ENCODE measurements at places on chromosomes 13 and 19.
A peak's percentile ranks its signal among the peaks of the same experiment; 100 is the strongest.

GRCh38 chr19:6610934-6611852, 20.2 kb upstream of the CD70 start:
- DNase-seq, result no peak

GRCh38 chr13:32761472-32761871, 175.2 kb downstream of the PDS5B start:
- DNase-seq, result no peak

DNA sequence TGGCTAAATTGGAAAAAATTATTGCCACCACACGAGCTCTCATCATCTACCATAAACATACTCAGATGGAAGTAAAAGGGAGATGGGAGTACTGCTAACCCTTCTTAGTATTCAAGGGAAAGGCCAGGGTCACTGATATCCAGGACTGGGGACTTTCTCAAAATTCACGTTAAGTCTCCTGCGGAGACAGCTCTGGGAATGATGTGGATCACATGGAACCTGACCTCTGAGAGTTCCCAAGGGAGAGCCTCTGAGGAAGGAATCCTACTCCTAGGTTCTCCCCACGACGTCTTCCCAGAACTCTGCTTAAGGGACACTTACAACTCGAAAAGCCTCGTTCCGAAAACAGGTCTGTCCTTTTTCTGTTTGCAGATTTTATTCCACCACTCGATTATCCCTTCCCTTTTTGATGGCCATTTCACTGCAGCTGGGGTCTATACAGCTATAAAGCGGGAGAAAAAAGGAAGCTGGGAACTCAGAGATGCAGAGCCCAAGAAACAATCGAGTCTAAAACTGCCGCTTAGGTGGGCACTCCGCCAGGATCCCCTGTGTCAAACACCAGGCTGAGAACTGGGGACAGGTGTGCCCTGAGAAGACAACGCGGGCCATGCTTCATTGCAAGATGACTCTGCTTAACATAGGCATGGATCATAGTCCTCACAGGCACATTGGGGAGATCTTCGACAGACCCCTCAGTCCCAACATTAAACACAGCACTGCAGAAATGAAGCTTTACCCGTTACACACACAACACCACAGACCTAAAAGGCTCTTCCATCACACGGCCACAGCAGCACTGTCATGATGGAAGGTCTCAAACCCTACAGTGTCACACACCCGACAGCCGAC, 823 bp upstream of the ZNF567 start:
- DNase-seq, result no peak

DNA sequence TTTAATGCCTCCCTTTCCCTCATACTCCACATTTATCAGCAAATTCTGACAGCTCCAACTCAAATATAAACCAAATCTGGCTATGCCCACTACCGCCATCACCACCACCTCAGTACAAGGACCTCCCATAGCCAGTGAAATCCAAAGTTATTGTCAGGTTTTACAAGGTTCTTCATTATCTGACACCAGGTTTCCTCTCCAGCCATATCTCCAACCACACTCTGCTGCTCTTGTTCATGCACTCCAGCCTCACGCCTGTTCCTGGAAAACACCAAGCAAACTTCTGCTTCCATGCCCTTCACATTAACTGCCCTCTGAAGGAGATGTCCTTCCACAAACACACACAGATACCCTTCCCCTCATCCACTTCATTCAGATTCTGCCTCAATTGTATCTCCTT, 102.2 kb upstream of the MIR17HG start:
- DNase-seq, result no peak

- DNase-seq, result no peak
Measured at GRCh38 chr19:33093420-33094210, 12.6 kb downstream of the GPATCH1 start.

GRCh38 chr13:67133476-67133875, 96.7 kb downstream of the PCDH9 start:
- no peak for DNase-seq

DNA sequence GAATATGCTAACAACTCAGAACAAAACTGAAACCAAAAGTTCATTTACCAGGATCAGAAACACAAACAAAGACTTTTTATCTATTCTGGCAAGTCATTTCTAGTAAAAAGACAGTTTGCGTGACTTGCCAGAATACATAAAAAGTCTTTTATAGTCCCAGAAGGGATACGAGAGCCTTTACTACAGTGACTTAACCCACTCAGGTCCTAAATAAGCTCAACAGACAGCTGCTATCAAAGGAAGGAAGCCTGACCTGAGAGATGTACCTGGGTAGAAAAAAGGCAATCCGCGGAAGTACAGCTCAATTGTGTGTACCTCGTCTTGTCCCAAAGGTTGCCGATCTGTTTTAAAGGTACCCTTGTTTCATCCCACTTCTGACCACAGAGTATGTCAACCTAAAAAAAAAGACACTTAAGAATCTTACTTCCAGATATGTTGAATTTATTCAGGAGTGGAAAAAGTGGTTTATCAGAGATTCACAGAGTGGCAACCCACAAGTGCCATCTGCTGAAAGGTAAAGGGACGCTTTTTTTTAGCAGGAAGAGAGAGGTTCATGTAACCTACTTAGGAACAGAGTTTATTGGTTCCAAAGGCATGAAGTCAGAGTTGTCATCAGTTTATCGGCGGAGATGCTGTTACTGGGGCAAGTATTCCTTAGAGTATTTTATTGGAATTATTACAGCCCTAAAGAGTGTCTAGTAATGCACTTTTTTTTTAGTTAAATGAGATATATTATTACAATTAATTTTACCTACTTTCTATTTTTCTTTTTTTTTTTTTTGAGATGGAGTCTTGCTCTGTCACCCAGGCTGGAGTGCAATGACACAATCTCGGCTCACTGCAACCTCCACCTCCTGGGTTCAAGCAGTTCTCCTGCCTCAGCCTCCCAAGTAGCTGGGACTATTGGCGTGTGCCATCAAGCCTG, 69.7 kb upstream of the C1QTNF9B start:
- DNase-seq, result no peak

DNA sequence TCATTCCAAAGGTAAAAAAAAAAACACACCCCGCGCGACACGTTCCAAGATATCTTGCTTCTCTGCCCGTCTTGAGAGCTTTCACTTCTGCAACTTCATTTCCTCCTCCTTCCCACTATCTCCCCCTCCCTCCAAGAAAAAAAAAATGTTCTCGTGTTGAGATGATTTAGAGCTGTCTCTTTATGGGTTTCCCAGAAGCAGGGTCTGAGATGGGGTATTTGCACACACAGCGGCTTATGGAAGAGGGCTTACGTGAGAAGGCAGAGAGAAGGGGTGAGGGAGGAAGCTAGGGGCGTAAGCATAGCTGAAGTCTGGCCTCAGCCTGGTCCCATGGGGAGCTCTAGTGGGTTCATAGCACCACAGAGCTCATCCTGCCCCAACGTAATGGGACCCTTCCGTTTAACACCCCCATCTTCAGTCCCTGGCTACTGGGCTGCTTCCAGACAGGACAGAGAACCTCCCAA, 31.3 kb upstream of the USE1 start:
- peak; percentile 44 for DNase-seq

GRCh38 chr13:63184693-63185092, 1769.0 kb upstream of the PCDH20 start:
- no peak for DNase-seq

DNA sequence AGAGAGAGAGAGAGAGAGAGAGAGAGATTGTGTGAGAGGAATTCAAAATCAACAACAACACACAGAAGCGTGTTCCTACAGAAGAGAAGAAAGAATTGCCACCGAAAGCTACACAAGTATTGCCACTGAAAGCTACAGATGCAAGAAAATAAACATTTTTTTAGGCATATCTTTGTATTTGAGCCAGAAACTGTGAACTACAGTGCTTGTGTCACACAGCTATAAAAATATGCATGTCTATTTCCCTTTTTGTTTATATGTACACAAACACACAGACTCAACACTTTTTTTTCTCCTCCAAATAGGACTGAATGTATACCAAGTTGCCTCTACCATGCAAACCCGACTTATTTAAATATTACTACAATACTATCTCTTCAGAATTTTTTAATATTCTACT, 290.4 kb downstream of the SLITRK5 start:
- DNase-seq, result no peak

GRCh38 chr13:40819797-40820315, 30.4 kb downstream of the SLC25A15 start:
- DNase-seq, result no peak

DNA sequence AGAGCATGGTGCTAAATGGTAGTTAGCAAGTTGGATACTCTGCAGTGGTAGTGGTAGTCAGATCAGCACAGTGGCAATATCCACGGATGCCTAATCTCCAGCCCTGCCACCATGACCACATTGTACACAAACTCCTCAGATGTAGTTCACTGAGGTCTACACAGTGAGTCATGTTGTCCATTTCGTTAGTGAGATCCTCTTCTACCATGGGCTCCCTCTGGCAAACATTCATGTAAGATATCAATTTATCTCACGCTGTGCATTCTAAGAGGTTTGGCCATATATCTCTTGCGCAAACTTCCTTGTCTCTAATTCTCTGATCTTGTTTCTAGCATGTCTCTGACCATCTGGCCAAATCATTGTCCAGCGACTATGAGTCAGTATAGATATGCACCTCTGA, 58.2 kb downstream of the POLR1D start:
- no peak for DNase-seq

GRCh38 chr19:16036397-16036925, 39.8 kb upstream of the TPM4 start:
- DNase-seq, result no peak

- no peak for DNase-seq
Measured at GRCh38 chr19:31502536-31503170, 153.4 kb upstream of the TSHZ3 start.

GRCh38 chr13:86298725-86299124, 499.5 kb upstream of the SLITRK6 start:
- no peak for DNase-seq

- DNase-seq, result no peak
Measured at GRCh38 chr19:3253270-3253669, 28.8 kb downstream of the CELF5 start.

- no peak for DNase-seq
Measured at GRCh38 chr13:73877399-73877798, 256.8 kb downstream of the KLF12 start.

GRCh38 chr13:112885782-112886268, 83.2 kb upstream of the MCF2L start:
- no peak for DNase-seq

- DNase-seq, result no peak
Measured at GRCh38 chr13:41960211-41960636, 685 bp downstream of the VWA8 start.

- DNase-seq, result no peak
Measured at GRCh38 chr19:14674764-14675163, at the start of gene ADGRE3. Gene ADGRE3, minus strand, starts transcription at chr19:14674844. Its CDS starts 74 bp downstream, at chr19:14674770.
